Hair follicle dermal papilla cell (primary cell): ENCODE measurements at places on chromosomes 3 and 15. TPM values are rescaled to one million over a fixed set of nuclear protein-coding genes. Genes with fewer than 3 reads are reported as not detected.

The TM4SF1 gene
- total RNA-seq = 1.3 and 3.8 TPM in 2 replicates

The FRMD4B gene
- total RNA-seq = 1.1 and 4.0 TPM in 2 replicates

The PDCD10 gene
- 37.9 and 44.8 TPM in 2 replicates for total RNA-seq

The COL6A5 gene
- under 0.01 and 0.97 TPM in 2 replicates for total RNA-seq
